ENCODE measurements at places on chromosomes 1 and 21.

- no peak for DNase-seq
These were observed 21.7 kb downstream of the GLRX2 start for GRCh38 chr1:193083365-193084088.

GRCh38 chr1:155527677-155528076 lies 34.9 kb downstream of the ASH1L start:
- DNase-seq = no peak

- no peak for DNase-seq
These were observed 219.1 kb upstream of the ZC3H12A start for GRCh38 chr1:37255136-37255795.

GRCh38 chr1:14955976-14956375 lies 197.6 kb upstream of the TMEM51 start:
- DNase-seq = no peak

DNA sequence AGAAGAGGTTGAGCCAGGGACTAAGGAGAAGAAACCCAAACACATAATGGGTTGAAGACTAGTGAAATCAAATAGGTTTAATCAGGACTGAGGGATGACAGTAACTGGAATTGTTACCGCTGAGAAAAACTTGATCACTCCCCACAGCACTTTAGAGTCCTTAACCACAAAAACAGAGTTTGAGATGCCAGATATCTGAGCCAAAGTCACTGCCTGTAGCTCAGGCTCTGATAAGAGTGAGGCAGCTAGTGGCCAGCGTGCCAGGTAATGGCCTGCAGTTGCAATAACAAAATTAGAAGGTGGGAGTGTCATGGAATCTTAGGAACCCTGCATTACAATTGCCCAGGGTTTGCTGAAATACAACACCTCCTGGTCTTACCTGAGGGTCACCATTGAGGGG lies 48.0 kb downstream of the PRKAB2 start:
- no peak for DNase-seq

DNA sequence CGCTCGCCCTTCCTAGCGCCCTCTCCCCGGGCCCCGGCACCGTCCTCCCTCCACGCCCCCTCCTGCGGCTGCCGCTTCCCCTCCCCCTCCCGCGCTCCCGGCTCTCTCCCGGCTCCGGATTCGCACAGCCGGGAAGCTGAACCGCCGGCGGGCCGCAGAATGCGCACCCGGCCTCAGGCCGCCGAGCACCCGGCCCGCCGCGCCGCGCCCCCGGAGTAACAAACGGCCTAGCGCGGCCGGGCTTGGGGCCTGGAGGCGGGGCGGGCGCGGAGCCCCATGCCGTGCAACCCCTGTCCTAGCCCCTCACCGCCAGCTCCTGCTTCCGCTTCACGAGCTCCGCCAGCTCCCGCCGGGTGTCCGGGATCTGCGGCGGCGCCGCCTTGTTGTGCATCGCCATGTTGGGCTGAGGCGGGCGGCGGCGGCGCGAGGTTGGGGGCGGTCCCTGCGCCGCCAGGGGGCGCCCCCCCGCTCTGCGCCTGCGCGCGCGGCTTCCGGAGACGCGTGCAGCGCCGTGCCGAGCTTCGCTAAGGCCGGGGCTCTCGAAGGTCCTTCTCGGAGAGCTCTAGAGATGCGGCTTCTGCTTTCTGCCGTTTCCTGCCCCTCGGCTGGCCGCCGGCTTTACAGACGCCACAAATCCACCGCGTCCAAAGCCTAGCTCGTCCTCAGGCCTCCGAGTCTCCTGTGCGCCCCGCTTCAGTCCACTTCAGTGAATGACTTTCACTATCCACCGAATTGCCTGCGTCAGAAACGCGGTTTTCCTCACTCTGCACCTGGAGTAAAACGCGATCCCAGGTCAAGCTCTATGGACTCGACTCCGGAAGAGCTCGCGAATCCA lies at the start of gene MEAF6:
Gene MEAF6 (minus strand): TSS at position 417 of the 835 bp plus-strand sequence. CDS start 20 bp downstream, at position 397.
- DNase-seq = peak; percentile 72

DNA sequence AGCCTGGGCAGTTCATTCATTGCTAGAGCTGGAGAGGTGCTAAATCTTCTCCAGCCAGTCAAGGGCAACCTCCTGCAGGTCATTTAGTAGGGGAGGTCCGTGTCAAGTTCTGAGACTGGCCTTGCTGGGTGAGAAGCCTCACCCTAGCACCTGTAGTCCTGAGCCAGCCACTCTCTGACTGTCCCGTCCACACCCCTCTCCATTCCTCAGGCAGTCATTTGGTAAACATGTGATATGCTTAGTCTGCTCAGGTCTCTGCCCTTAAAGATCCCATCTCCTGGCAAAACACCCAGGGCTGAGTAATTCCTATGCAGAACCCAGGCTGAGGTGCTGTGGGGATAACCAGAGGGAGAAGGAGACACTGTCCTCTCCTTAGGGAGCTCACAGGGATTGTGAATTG lies 13.7 kb upstream of the IGFN1 start:
- DNase-seq = no peak

DNA sequence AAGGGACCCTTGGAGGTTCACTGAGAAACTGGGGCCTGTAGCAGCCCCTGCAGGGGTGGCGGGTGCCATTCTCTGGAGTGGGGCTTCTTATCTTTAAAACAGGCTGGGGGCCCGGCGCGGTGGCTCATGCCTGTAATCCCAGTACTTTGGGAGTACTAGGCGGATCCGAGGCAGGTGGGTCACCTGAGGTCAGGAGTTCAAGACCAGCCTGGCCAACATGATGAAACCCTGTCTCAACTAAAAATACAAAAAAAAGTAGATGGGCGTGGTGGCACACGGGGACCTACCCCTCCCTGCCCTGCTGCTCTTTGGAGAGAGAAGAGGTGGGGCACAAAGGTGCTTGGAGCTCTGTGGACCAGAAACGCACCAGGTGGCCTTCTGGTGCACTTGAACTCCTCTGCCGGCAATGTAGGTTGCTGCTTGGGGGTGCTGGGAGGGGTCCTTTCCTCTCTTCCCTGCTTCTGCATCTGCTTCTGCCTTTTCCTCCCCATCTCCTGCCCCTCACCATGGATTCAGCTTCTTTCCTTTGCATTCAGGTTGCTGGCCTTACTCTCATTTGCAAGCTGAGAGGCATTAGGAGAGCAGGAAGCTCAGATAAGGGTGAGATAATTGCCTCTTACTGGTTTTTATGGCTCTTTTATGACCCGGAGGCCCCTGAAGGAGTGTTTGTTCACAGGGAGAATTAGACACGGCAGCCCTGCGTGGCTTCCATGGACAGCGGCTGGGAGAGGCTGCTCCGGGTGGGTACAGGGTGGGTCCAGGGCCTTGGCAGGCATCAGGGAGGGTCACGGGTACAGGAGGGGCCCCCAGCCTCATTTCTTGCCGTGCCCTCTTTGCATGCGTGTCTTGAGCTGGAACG lies 57.4 kb downstream of the ARHGEF10L start:
- no peak for DNase-seq

DNA sequence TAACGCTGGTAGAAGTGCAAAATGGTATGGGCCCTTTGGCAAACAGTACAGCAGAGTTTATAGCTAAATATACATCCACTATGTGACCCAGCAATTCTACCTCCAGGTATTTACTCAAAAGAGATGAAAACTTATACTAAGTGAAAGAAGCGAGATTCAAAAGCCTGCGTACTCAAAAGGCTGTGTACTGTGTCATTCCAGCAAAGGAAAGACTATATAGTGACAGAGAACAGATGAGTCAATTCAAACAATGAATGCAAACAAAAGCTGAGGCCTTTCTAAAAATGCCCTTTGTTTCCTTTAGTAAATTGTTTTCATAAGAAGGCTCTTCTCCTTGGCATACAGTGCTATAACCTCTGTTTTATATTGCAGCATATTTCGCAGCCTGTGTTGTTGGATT lies 268.8 kb upstream of the CSF3R start:
- no peak for DNase-seq

DNA sequence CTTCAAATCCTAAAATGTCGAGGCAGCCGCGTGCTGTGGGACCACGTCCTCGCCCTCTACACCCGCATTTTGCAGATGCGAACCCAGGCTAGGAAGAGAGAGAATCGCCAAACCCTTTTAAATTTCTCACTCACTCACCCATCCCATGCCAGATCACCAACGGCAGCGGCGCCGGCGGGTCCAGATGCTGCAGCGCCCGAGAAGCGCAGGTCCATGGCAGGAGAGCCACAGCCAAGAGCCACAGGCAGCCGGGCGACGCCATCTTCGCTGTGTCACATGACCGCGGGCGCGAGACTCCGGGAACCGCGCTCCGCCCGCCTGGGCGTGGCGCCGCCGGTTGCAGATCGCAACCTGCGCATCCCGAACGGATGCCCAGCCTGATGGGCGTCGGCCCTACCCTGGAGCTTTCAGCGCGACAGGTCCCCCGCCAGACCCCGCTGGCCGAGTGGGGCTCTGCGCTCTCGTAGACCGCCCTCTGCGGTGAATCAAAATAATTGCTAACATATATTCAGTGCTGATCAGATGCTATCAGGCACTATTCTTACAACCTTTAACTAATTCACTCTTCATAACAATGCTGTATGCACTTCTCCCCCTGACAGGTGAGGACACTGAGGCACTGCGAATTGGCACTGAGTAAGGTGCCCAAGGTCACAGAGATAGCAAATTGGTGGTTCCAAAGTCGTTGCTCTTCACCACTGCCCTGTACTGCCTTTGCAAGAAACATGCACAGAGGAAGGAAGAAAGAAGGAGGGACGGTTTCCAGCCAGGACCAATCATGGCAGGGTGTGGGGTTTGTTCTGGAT lies at the start of gene PPT1:
Gene PPT1 (minus strand): TSS at position 276 of the 806 bp plus-strand sequence. CDS start 14 bp downstream, at position 262.
- peak; percentile 65 for DNase-seq

DNA sequence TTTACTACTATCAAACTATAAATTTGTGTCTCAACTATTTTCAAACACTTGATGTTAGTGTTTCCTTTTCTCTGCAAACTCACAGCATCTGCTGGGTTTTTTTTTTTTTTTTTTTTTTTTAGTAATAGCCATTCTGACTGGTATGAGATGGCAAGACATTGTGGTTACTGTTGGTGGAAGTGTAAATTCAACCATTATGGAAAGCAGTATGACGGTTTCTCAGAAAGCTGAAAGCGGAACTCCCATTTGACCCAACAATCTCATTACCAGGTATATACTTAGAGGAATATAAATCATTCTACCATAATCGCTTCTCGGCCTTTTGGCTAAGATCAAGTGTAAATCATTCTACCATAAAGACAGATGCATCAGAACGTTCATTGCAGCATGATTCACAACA lies 608.3 kb upstream of the ZP4 start:
- no peak for DNase-seq

DNA sequence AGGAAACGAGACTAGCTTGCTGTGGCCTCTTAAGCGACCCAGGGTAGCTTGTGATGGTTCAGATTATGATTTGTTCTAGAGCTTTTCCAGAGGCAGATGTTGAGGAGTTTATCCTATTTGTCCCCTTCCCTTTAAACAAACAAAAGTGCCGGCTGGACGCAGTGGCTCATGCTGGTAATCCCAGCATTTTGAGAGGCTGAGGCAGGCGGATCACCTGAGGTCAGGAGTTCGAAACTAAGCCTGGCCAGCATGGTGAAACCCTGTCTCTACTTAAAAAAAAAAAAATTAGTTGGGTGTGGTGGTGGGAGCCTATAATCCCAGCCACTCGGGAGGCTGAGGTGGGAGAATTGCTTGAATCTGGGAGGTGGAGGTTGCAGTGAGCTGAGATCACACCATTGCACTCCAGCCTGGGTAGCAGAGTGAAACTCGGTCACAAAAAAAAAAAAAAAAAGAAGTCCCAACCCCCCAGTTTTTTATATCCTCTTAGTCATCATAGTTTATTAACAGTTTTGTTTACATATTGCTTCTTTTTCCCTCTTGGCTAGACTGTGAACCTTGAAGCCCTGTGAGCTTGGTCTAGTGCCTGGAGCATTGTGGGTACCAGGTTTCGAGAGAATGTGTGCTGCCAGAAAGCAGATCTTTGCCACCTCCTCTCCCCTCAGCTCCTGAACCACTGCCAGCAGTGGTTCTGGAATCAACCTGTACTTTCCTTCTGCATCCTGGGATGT lies 29.8 kb downstream of the MAPKAPK2 start:
- peak; percentile 56 for DNase-seq

- no peak for DNase-seq
These were observed 323.2 kb downstream of the LRRIQ3 start for GRCh38 chr1:73874806-73875205.

DNA sequence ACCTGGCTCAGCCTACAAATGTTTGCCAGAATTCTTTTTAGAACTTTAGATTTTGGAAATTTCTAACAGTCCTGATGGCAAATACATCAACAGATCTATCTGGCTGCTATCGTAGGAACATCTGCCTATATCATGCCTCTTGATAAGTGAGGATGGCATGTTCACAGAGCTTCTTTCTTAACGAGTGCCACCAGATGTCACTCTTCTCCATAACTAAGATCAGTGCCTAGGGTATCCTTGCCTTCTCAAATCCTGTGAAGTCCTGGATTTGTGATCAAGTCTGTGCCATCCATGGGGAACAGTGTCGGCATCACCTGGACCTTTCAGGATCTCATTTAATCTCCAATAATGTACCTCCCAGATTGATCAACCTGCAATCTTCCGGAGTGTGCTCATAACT lies 36.5 kb upstream of the CD5L start:
- peak; percentile 36 for DNase-seq

GRCh38 chr1:220918285-220918951 lies 39.2 kb downstream of the HLX start:
- DNase-seq = no peak

- DNase-seq = no peak
These were observed 80.0 kb upstream of the C1orf105 start for GRCh38 chr1:172340520-172340919.

DNA sequence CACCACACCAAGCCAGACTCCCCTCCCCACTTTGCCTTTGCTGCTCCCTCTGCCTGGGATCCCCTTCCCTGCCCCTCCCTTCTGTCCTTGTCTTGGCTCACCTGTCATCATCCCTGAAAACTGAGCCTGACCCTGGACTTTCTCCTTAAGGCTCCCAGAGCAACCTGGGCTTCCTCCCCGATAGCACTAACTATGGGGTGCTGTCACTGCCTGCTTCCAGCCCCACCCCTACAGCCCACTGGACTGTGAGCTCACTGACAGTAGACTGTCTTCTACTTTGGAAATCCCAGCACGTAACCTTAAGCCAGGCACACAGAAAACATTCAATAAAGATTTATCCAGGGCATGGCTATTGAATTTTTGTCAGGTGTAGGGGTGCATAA lies 9.5 kb upstream of the CSF1 start:
- DNase-seq = no peak

- DNase-seq = no peak
These were observed 7.1 kb upstream of the IKBKE start for GRCh38 chr1:206463137-206463536.

DNA sequence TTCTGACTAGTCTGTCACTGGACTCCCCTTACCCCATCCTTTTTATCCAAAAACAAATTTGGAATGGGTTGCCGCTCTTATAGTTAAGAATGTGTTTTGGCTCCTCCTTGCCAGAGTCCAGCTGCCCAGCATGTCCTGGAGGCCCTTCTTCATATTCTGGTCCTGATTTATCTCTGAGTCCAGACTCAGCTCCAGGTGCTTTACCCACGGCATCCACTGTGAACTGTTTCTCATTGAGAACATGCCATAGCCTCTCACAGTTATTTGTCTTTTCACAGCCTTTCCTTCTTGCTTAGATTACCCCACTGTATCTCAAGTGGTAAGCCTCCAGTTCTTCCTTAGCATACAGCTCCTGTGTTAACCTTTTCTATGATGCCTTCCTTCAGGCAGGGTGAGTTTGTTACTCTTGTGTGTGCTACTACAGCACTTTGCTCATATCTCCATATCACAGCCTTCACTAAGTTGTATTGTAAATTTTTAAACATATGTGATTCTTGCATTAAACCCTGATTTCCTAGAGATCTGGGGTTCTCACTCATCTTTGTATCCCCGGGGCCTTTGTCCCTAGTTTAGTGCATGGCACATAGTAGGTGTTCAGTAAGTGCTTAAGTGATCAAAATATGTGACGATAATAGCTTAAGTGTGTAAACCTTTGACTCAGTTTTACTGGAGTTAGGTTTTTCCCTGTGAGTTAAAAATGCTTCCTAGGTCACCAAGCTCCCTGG lies 116.0 kb downstream of the OSBPL9 start:
- DNase-seq = no peak

GRCh38 chr1:91075233-91076135 lies 53.6 kb upstream of the ZNF644 start:
- DNase-seq = no peak

Measured in fibroblast of lung (primary cell).